SJSA1 (cell line): ENCODE measurements at places on chromosomes 2 and 18.

DNA sequence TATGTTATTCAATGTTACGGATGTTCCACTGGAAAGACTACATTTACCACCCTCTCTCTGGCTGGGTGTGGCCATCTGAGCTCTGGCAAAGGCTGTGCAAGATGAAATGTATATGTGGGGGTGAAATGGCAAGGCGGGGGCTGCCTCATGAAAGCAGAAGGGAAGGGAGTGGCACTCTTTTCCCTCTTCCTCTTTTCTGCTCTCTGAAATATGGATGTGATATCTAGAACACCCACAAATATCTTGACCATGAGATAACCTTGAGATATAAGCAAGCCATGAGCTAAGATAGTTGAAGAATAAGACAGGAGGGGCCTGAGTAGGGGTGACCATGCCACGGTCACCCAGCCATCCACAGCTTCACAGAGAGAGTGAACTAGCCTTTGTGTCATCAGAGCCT lies 367.8 kb upstream of the ID2 start:
- H3K27me3 ChIP-seq, result no peaks in the 10 kb centered on the region
- H3K4me3 ChIP-seq, result no peak overlapping the region
- H3K4me1 ChIP-seq, result peaks cover 13% of the 10 kb centered on the region
- no peak overlapping the region for H3K27ac ChIP-seq
- no peak for DNase-seq
- H3K36me3 ChIP-seq, result no peaks in the 10 kb centered on the region

GRCh38 chr18:13163167-13163927 lies 55.2 kb upstream of the LDLRAD4 start:
- no peaks in the 10 kb centered on the region for H3K36me3 ChIP-seq
- no peaks in the 10 kb centered on the region for H3K27me3 ChIP-seq
- H3K4me3 ChIP-seq, result no peak overlapping the region
- DNase-seq, result no peak

- no peak for DNase-seq
- no peaks in the 10 kb centered on the region for H3K36me3 ChIP-seq
- H3K27me3 ChIP-seq, result peaks cover 78% of the 10 kb centered on the region
- H3K4me1 ChIP-seq, result peaks cover 11% of the 10 kb centered on the region
- no peak overlapping the region for H3K4me3 ChIP-seq
- H3K27ac ChIP-seq, result no peak overlapping the region
These were observed 205.0 kb upstream of the SMAD2 start for GRCh38 chr18:48135436-48135966.

DNA sequence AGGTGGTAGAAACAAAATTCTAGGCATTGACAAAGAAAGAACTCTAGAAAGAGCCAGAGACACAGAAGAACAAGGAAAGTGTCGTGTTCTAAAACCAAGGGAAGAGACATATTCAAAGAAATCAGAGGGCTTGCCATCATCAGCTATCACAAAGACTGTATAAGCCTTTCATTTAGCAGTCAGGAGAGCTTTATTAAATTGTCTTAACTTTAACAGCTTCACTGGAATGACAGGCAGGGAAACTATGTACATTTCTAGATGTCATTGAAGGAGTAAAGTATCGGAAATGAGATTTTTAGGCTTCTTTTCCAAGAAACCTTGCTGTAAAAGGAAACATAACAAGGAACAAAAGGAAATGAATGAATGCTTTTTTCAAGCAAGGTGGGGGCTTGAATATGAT lies 15.8 kb downstream of the KYNU start:
- no peaks in the 10 kb centered on the region; the same call in 1 of the 2 replicates for H3K27me3 ChIP-seq
- no peak overlapping the region for H3K27ac ChIP-seq
- no peaks in the 10 kb centered on the region for H3K4me1 ChIP-seq
- no peak for DNase-seq
- H3K4me3 ChIP-seq, result no peak overlapping the region
- no peaks in the 10 kb centered on the region for H3K36me3 ChIP-seq

DNA sequence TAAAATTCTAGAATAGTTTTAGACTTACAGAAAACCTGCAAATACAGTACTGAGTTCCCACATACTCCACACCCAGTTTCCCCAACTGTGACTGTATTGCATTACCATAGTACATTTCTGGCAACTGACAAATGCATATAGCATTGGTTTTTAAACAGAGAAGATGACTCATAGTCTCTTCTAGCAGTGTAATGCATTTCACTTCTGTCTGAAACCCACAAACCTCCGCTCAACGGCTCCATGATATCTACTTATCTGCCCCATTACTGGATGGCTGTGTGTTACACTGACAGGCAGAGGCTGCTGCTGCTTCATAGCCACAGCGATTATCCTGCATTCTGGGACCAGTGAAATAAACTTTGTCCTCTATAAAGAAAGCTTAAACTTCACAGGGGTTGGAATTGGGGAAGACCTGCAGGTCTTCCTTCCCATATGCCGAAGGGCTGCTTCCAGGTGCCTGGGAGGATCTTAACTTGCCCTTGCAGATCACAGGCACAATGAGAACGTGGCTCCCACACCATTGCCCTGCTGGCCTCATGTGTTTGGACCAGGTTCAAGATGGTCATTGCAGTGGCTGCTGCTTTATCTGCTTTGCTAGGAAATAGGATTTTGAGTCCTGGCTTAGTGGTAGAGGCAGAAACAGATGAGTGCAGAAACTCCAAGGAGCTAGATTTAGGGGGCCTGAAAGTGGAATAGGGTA lies 742.6 kb upstream of the HS6ST1 start:
- no peak overlapping the region for H3K4me3 ChIP-seq
- H3K36me3 ChIP-seq, result no peaks in the 10 kb centered on the region
- DNase-seq, result peak; percentile 41
- H3K4me1 ChIP-seq, result peaks cover 9% of the 10 kb centered on the region

GRCh38 chr18:10381516-10381915 lies 72.9 kb upstream of the APCDD1 start:
- H3K27ac ChIP-seq, result no peak overlapping the region
- peaks cover 35% of the 10 kb centered on the region for H3K4me1 ChIP-seq
- H3K36me3 ChIP-seq, result no peaks in the 10 kb centered on the region
- H3K27me3 ChIP-seq, result no peaks in the 10 kb centered on the region
- DNase-seq, result no peak

GRCh38 chr2:122805346-122805745 lies 1049.9 kb downstream of the TSN start:
- H3K36me3 ChIP-seq, result no peaks in the 10 kb centered on the region
- no peak overlapping the region for H3K4me3 ChIP-seq
- no peaks in the 10 kb centered on the region for H3K27me3 ChIP-seq
- H3K27ac ChIP-seq, result no peak overlapping the region
- DNase-seq, result no peak

DNA sequence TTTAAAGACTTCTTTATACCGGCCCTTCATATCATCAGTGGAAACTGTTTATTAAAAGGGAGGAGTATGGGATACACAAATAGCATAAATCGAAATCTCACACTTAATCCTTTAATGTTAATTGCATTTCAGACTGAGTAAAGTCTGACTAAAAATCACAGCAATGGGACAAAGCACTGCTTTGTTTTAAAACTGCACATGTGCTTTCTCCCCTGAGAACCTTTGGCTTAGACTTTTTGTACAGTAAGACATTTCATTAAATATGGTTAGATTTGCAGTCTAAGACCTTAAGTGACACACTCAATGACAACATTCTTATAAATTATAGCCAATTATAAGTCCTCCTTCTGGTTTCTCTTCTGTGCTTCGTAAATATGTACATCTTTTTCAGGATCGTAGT lies 12.5 kb downstream of the METTL21A start:
- H3K4me3 ChIP-seq, result no peak overlapping the region
- H3K27me3 ChIP-seq, result no peaks in the 10 kb centered on the region
- H3K36me3 ChIP-seq, result peaks cover 11% of the 10 kb centered on the region
- H3K27ac ChIP-seq, result no peak overlapping the region

DNA sequence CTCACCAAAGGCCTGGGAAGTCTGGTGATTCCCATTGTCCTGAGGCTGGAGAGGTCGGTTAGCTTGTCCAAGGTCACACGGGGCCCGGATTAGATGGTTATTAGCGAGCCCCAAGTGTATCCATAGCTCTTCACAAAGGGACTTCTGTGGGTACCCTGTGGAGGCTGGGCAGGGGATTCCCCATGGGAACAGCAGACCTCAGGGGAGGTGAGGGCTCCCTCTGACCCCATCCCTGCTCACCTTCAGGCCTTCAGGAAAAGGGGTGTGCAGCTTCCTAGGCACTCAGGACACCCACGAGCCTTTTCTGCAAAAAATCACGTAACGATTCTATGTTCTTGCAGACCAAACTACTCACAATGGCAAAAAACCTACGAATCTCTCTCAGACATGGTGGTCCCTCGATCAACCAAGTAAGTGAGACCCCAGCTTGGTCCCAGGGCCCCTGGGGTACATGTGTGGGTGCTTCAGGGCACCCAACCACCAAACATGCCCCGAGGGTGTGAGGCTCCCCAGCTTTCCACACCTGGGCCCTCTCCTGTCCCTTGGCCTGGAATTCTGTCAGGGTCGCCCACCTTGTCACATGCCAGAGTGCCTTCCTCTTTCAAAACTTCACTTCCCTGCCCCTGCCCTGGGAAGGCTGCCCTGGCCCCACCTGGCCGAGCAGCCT lies 40.3 kb downstream of the PDIA6 start:
- H3K4me3 ChIP-seq, result no peak overlapping the region
- H3K27ac ChIP-seq, result no peak overlapping the region
- H3K4me1 ChIP-seq, result no peaks in the 10 kb centered on the region

GRCh38 chr2:132915812-132916549 lies 246.0 kb upstream of the LYPD1 start:
- H3K4me3 ChIP-seq, result no peak overlapping the region
- H3K36me3 ChIP-seq, result no peaks in the 10 kb centered on the region
- H3K27ac ChIP-seq, result no peak overlapping the region
- no peak for DNase-seq
- H3K4me1 ChIP-seq, result no peaks in the 10 kb centered on the region

- no peaks in the 10 kb centered on the region for H3K27me3 ChIP-seq
- no peak overlapping the region for H3K27ac ChIP-seq
- DNase-seq, result no peak
- H3K4me1 ChIP-seq, result no peaks in the 10 kb centered on the region
These were observed 52.2 kb downstream of the TNFRSF11A start for GRCh38 chr18:62377131-62377807.

DNA sequence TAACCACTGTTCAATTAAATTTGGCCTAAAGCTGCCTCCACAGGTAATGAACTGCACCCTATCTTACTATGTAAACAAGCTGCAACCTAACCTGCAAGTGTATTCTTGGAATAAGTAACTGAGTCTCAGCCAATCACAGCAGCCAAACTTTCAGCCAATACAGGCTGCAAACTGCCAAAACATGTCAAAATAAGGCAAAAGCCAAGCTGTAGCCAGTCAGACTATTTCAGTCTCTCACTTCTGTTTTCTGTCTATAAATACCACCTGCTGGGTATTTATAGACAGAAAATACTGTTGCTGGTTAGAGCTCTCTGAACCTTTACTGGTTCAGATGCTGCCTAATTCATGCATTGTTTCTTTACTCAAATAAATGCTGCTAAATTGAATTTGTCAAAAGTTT lies 14.3 kb downstream of the C2orf76 start:
- H3K27me3 ChIP-seq, result no peaks in the 10 kb centered on the region
- no peak overlapping the region for H3K4me3 ChIP-seq
- no peak overlapping the region for H3K27ac ChIP-seq
- no peak for DNase-seq
- H3K4me1 ChIP-seq, result no peaks in the 10 kb centered on the region

GRCh38 chr2:201847481-201847880 lies 41.1 kb downstream of the CDK15 start:
- H3K27ac ChIP-seq, result no peak overlapping the region
- no peak for DNase-seq
- no peak overlapping the region for H3K4me3 ChIP-seq
- H3K36me3 ChIP-seq, result no peaks in the 10 kb centered on the region

- 0 out of 2 replicates have a peak, but pooled peaks cover 2% of the 10 kb centered on the region for H3K27me3 ChIP-seq
- H3K4me1 ChIP-seq, result peaks cover 19% of the 10 kb centered on the region
- DNase-seq, result peak; percentile 73
- H3K27ac ChIP-seq, result no peak overlapping the region; the same call in 1 of the 2 replicates
- H3K4me3 ChIP-seq, result peak overlapping the region; percentile 63
- peaks cover 12% of the 10 kb centered on the region; the same call in 1 of the 2 replicates for H3K36me3 ChIP-seq
These were observed 42.1 kb upstream of the TRIM43B start for GRCh38 chr2:95526360-95527341.

DNA sequence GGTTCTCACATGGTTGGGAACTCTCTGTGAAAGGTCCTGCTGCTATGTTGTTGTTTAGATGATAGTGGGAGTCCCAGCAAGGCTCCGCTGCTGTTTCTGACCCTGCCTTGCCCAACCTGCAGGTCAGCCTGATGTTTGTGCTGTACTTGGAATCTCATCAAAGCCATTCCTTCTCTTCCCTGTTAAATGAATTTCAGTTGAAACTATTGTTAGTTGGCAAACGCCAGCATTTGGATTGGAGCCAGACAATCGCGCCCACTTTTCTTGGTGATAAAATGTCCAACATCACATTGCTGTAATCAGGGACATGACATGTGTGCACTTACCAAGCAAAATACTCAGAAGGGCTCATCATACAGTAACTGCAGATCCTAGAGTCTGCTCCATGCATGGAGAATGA lies 12.8 kb upstream of the TWSG1 start:
- H3K36me3 ChIP-seq, result no peaks in the 10 kb centered on the region
- no peaks in the 10 kb centered on the region for H3K27me3 ChIP-seq
- H3K4me3 ChIP-seq, result no peak overlapping the region
- peak overlapping the region; percentile 68; the same call in 1 of the 2 replicates for H3K27ac ChIP-seq
- peaks cover 16% of the 10 kb centered on the region for H3K4me1 ChIP-seq

GRCh38 chr2:102111823-102112222 lies 30.7 kb upstream of the IL1R1 start:
- no peaks in the 10 kb centered on the region for H3K36me3 ChIP-seq
- H3K27me3 ChIP-seq, result no peaks in the 10 kb centered on the region
- peaks cover 38% of the 10 kb centered on the region for H3K4me1 ChIP-seq
- no peak for DNase-seq

DNA sequence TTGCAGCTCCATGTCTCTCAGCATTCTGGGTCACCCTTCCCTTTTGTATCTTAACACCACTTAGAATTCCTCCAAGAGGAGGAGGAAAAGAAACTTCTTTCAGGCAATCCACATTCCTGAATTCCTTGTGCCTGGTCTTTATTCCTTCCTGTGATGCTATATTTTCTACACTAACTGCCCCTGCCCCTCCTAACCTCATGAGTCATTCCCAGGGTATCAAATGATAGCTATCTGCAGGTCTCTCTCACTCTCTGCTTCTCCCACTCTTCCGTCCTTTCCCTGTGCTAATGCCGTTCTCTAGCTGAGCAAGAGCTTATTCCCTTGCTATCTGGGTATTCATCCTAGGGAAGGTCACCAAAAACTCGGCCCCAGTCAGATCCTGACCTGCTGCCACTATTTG lies 395.0 kb upstream of the TCF4 start:
- H3K36me3 ChIP-seq, result no peaks in the 10 kb centered on the region
- H3K4me1 ChIP-seq, result peaks cover 12% of the 10 kb centered on the region
- DNase-seq, result no peak

DNA sequence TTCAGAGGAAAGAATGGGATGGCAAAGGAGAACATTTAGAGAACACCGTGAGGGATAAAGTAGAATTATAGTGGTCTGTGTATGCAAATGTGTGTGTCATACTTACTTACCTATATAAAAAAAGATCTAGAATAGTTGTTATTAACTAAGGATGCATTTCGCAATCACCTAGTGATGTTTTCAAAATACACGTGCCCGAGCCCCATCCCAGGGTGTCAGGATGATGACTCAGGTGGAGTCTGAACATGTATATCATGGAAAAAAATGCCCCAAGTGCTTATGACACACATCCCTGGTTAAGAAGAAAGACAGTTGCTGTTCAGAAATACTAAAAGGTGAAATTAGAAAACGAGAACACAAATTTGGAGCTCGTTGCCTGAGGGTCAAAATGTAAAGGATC lies 109.0 kb downstream of the CERS6 start:
- no peak for DNase-seq
- no peak overlapping the region for H3K4me3 ChIP-seq
- H3K27me3 ChIP-seq, result no peaks in the 10 kb centered on the region
- H3K36me3 ChIP-seq, result 0 out of 2 replicates have a peak, but pooled peaks cover 3% of the 10 kb centered on the region
- no peaks in the 10 kb centered on the region; the same call in 1 of the 2 replicates for H3K4me1 ChIP-seq
